ENCODE measurements at places on chromosomes 11 and 22.

DNA sequence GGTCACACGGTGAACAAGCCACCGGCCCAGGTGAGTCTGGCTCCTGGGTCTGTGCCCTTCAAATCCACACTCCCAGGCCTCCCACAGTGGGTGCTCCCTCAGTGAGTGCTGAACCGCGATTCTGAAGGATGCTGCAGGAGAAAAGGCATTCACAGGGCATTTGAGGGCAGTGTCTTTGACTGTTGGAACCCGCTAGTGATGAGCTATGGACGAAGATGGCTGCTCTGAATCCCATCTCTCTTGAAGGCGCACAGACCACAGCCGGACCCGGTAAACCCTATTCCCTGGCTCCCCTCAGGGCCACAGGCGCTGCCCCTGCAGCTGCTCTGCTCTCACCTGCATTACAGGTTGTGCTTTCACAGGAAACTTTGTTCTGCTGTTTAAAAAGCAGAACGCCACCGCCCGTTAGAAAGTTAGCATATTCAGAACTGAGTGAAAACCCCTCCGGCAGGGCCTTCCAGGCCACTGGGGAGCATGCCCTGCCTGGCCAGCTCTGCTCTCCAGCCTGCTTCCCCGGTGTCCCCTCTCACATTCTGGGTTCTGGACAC is 3.2 kb downstream of the LRRC32 start:
- H3K36me3 ChIP-seq = no peaks in the 10 kb centered on the region
- no peak for DNase-seq
- H3K4me3 ChIP-seq = no peak overlapping the region
- peaks cover 7% of the 10 kb centered on the region for H3K27me3 ChIP-seq
- peaks cover 30% of the 10 kb centered on the region for H3K4me1 ChIP-seq

GRCh38 chr11:8028766-8029165 is 41.6 kb downstream of the EIF3F start:
- H3K36me3 ChIP-seq = no peaks in the 10 kb centered on the region
- peaks cover 6% of the 10 kb centered on the region for H3K27me3 ChIP-seq
- no peak overlapping the region for H3K27ac ChIP-seq
- H3K4me1 ChIP-seq = peaks cover 5% of the 10 kb centered on the region

- H3K4me1 ChIP-seq = no peaks in the 10 kb centered on the region
- H3K27ac ChIP-seq = no peak overlapping the region
- no peak for DNase-seq
- no peaks in the 10 kb centered on the region for H3K27me3 ChIP-seq
Observed at GRCh38 chr11:116640641-116641402, 132.0 kb downstream of the BUD13 start.

- H3K4me3 ChIP-seq = no peak overlapping the region
- DNase-seq = no peak
- no peak overlapping the region for H3K27ac ChIP-seq
- H3K4me1 ChIP-seq = no peaks in the 10 kb centered on the region
- no peaks in the 10 kb centered on the region for H3K27me3 ChIP-seq
Observed at GRCh38 chr22:24695060-24695459, 79.5 kb downstream of the PIWIL3 start.

DNA sequence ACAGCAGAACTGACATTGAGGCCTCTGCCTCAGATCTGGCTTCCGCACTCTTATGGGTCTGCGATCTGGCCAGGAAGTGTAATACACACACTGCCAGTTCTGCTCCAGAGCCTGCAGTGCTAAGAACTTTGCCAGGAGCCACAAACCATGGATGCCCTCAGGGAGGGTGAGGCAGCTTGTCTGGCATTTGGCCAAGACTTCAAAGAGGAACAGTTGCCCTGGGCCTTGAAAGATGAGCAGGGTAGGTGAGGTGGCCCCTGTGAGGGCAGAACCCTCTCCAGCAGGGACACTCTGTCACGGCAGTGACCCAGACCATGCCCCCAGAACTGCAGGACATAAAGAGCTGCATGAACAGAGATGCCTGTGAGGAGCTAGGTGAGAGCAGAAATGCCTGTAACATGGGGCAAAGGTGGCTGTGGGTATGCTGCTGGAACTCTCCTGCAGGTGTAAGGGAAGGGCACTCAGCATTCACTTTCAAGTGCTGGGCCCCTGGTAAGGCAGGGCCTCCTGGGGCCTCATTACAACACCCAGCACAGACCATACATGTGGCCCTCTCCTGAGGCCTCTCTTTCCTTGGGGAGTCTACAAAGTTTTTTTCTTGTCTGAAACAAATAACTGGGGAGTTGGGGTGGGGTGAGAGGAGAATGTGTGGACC is 47.3 kb downstream of the NEU3 start:
- no peaks in the 10 kb centered on the region for H3K4me1 ChIP-seq
- H3K36me3 ChIP-seq = no peaks in the 10 kb centered on the region
- no peak overlapping the region for H3K4me3 ChIP-seq
- no peak overlapping the region for H3K27ac ChIP-seq
- no peaks in the 10 kb centered on the region for H3K27me3 ChIP-seq

DNA sequence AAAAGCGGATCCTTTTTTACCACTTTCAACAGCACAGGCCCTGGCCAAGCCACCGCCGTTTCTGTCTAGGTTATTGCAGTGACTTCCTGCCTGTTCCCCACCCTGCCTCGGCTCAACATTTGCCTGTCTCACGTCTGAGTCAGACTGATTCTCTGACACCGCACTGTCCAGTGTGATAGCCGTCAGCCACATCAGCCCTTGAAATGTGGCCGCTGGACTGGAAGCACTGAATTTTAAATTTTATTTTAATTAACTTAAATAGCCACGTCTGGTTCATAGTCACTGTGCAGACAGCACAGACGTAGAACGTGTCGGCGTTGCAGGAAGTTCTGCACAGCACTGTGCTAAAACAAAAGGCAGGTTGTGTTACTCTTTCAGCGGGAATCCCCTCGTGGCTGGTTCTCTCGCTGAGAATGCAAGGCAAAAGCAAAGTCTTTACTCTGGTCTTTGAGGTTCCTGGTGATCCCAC is 56.3 kb upstream of the ADSL start:
- H3K36me3 ChIP-seq = peaks cover 28% of the 10 kb centered on the region
- peak overlapping the region; percentile 60 for H3K27ac ChIP-seq
- peaks cover 42% of the 10 kb centered on the region for H3K4me1 ChIP-seq
- peak; percentile 81 for DNase-seq

Data from CD8-positive, alpha-beta memory T cell (primary cell).